ENCODE measurements at places on chromosomes 3 and 15.

DNA sequence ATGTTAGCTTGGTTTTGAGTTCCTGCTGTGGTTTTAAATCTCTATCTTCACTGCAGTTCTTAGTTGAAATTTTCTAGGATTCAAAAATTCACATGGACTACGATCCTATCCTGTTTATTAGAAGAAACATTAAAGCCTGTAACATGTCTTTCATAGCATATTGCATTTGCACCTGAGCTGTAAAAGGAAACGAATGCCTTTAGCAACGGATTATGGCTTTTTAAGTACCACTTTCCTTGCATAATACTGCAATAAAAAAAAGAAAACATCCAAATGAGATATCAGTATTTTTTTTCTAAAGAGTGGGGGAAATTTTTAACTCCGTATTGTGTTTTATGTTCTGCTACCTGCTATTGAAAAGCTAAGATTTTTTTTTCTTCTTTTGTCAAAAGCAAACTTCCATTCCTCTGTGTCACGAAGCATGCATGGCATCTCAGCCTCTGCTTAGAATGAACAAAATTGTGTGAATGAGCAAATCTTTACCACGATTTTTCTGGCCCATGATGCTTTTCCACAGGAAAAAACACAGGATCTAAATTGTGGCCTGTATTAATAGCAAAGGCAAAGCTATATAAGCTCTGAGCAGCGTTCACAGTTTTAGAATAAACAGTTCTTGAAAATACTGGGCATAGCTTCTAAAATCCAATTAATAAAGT lies 110.0 kb upstream of the CDIN1 start:
- DNase-seq, result no peak

DNA sequence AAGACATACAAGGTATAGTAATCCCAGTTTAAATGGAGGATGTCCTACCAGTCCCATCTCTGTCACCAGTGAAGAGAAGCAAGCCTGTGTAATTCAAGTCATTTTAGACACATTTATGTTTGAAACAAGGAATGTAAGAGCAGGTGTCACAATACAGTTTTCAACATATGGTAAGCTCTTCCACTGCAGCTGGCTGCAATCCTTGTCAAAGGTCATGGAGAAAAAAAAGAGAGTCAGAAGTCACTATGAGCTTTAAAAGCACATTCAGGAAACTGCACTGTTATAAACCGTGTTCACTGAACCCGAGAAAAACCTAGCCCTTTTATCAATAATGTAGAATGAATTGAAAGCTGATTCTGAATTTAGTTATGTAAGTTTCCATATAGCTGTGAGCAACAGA lies 206.4 kb downstream of the NAALADL2 start:
- DNase-seq, result no peak

DNA sequence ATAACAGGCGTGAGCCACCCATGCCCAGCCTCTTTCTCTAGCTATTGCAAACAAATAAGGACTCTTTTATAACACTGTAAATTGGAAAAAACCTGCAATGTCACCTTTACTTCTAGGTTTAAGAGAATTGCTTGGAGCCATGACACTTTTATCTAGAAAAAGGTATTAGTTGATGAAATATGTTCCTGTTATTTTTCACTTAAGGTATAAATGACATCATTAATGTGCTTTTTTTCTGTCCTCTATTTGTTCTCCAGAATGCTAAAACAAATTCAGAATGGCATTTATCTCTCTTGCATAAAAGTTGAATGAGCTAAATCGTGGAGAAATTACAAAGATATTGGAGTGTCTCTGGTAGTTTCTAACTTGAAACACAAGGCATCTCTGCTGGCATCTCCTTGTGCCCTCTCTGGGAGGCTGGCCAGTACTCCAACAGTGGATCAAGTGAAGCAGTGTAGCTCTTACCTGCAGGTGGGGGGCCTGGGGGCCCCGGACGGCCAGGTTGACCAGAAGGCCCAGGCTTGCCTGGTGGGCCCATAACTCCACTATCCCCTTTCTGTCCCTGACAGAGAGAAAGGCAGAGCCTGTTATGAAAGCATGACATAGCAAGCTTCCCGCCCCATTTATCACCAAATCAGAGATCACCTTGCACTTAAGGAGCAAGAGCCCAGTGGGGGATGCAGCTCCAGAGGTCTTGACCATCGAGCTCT lies 38.6 kb downstream of the EAF1 start:
- no peak for DNase-seq

DNA sequence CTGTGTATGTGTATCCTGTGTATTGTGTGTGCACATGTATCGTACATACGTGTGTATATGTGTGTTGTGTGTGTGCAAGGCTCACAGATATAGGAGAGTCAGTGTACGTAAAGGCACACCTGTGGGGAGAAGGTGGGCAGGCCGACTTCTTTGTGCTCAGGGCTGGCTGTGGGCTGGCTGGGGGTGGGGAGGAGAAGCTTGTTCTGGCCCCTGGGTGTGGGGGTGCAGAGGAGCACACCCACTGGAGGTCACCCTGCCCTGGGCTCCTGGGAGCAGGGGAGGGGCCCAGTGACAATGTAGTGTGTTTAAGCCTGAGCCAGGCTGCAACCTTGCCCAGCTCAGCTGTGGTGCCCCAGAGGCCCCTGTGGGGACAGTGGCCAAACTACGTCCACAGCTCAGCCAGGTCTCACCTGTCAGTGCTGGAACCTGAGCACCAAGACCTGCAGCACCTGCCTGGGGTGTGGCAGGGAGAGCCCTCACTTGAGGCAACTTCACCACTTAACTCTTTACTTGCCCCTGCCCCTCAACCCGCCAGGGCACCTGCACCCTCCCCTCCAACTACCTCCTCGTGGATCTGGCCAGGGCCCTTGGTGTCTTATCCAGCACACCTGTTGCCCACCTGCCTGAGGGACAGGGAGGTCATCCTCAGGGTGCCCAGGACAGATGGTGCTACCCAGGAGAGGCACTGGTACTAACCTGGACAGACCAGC lies 2.6 kb upstream of the HHATL start:
- no peak for DNase-seq

DNA sequence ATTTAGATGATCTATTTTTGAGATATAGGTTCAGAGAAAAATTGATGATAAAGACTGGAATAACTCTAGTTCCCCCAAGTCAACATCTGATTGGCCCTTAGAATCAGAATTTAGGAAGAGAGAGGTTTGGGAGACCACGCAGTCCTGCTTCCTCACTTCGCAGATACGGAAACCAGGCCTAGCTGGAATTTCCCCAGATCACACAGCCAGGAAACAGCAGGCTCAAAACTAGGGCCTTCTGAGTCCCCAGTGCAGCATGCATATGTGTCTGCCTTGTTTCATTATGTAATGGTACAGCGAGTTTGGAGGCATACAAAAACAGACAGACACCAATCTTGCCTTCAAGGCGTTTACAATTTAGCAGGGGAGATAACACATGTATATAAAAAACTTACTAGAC lies 177.1 kb upstream of the ICE2 start:
- DNase-seq, result no peak
